ENCODE measurements at places on chromosomes 12 and 14.

DNA sequence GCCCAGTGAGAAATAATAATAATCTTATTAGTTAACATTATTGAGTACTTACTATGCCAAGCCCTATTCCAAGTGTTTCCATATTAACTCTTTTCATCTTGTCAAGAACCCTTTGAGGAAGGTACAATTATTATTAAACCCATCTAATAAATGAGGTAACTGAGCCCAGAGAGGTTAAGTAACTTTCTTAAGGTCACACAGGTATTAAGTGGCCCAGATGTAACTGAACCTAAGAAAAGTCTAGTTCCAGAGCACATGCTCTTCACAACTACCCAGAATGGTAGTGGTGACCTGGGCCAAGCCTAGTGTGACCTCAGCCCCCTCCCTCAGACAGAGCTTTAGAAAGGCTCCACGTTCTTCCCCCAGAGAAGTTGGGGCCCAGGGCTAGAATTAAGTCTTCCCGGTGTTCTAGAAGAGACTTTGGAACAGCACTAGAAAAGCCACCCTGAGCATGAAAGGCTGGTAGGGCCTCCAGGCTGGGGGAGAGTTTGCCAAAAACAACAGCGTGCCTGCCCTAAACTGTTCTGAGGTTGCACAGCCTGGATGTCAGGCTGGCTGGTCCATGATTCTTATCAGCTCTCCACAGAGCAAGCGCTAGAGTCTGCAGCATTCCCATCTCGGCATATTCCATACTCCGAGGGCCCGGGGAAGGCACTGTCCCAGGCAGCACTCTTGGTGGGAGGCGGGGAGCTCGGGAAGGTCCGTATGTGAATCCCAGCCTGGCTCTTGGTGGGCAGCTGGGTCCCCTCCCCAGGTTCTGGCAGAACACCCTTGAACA lies 41.3 kb upstream of the CTDSP2 start:
- peak; percentile 51 for DNase-seq

- no peak for DNase-seq
Measured at GRCh38 chr12:54020591-54021405, 7.4 kb upstream of the HOXC6 start.

DNA sequence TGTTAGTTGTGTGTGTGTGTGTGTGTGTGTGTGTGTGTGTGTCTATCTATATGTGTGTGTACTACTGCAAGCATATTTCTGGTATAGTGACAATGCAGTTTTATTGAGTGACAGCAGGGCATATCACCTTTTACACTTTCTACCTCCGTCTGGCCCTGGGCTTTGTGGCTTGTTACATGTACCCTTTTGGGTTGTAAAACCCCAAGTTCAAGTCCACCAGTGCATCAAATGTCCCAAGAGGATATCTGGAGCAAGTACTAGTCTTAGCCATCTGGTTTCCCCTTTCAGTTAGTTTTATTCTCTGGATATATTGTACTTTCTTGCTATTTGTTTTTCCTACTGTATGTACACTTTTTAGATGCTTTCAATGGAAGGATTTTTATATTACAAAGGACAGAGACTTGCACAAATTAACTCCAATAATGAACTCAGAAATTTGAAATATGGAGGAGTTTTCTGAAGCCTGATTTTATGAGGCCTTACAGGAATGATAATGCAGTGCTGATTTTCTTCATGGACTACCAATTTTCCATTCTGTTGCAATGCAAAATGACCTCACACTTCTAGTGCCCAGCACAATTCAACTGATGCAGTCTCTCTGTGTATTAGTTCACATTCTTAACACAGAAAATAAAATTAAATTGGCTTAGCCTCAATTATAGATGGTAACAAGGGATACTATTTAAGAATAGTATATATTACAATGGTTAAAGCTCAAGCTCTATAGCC lies 29.1 kb downstream of the SLC16A7 start:
- DNase-seq = no peak

- no peak for DNase-seq
Measured at GRCh38 chr12:94149781-94150239, 1.4 kb downstream of the PLXNC1 start.
